GM23338 (cell line): ENCODE measurements at places on chromosomes 3 and 15. TPM values are rescaled to one million over a fixed set of nuclear protein-coding genes. Genes with fewer than 3 reads are reported as not detected.

The SPSB4 gene
- polyA plus RNA-seq, result 6.6 and 6.7 TPM in 2 replicates

The P2RY14 gene
- polyA plus RNA-seq, result 0.95 and 1.2 TPM in 2 replicates

The GOLGA8F gene
- polyA plus RNA-seq, result not detected in 2 replicates

The CCDC39 gene
- polyA plus RNA-seq, result 1.6 and 2.6 TPM in 2 replicates

The HTR3E gene
- polyA plus RNA-seq, result not detected in 2 replicates

The MYO5A gene
- 5.6 and 5.7 TPM in 2 replicates for polyA plus RNA-seq

The CGNL1 gene
- polyA plus RNA-seq, result 19.4 and 20.0 TPM in 2 replicates

The IL5RA gene
- not detected in 2 replicates for polyA plus RNA-seq

The SLC2A2 gene
- not detected in 2 replicates for polyA plus RNA-seq

The BSN gene
- polyA plus RNA-seq, result 0.38 and 0.50 TPM in 2 replicates

The SNUPN gene
- polyA plus RNA-seq, result 20.5 and 22.4 TPM in 2 replicates
